ENCODE measurements at places on chromosomes 3 and 15. TPM values are rescaled to one million over a fixed set of nuclear protein-coding genes. Genes with fewer than 3 reads are reported as not detected.

RNU6-1 gene
- not detected for total RNA-seq

GPR176 gene
- total RNA-seq: 59.6 TPM

AP4E1 gene
- 15.1 TPM for total RNA-seq

ILDR1 gene
- not detected for total RNA-seq

AMIGO3 gene
- total RNA-seq: not detected

PTH1R gene
- not detected for total RNA-seq

ITGB5 gene
- 115 TPM for total RNA-seq

OXTR gene
- 0.03 TPM for total RNA-seq

KCNAB1 gene
- total RNA-seq: not detected

KLHL6 gene
- not detected for total RNA-seq

C3orf22 gene
- not detected for total RNA-seq

ALG1L2 gene
- not detected for total RNA-seq

SLC22A13 gene
- total RNA-seq: not detected

KIF7 gene
- 42.1 TPM for total RNA-seq

FES gene
- total RNA-seq: 13.7 TPM

AP3B2 gene
- not detected for total RNA-seq

SLC12A1 gene
- total RNA-seq: not detected

OR5K2 gene
- total RNA-seq: not detected

RETNLB gene
- total RNA-seq: not detected

NUP210 gene
- total RNA-seq: 14.6 TPM

SLC28A2 gene
- not detected for total RNA-seq

GORASP1 gene
- total RNA-seq: 11.4 TPM

WDR93 gene
- total RNA-seq: not detected

STRIT1 gene
- not detected for total RNA-seq

FBXL22 gene
- total RNA-seq: not detected

COL8A1 gene
- 19.1 TPM for total RNA-seq

TM2D3 gene
- total RNA-seq: 32.8 TPM

FOXB1 gene
- not detected for total RNA-seq

TAGLN3 gene
- total RNA-seq: not detected

LRRIQ4 gene
- total RNA-seq: not detected

OR5H15 gene
- not detected for total RNA-seq

APEH gene
- 53.9 TPM for total RNA-seq

HIGD1A gene
- 116 TPM for total RNA-seq

PRR20G gene
- total RNA-seq: not detected

RTP1 gene
- total RNA-seq: not detected

NR1I2 gene
- not detected for total RNA-seq

HHLA2 gene
- total RNA-seq: not detected

ATP13A5 gene
- total RNA-seq: not detected

PEX5L gene
- not detected for total RNA-seq

GOLGA6L7 gene
- total RNA-seq: not detected

TEX55 gene
- not detected for total RNA-seq

INSYN1 gene
- 15.2 TPM for total RNA-seq

COLQ gene
- not detected for total RNA-seq

C3orf70 gene
- not detected for total RNA-seq

MYL3 gene
- not detected for total RNA-seq

MINAR1 gene
- total RNA-seq: 0.52 TPM

KLF13 gene
- 39.1 TPM for total RNA-seq

All from MG63 (cell line).